ENCODE measurements at places on chromosomes 12 and 14. TPM values are rescaled to one million over a fixed set of nuclear protein-coding genes. Genes with fewer than 3 reads are reported as not detected.

DNA sequence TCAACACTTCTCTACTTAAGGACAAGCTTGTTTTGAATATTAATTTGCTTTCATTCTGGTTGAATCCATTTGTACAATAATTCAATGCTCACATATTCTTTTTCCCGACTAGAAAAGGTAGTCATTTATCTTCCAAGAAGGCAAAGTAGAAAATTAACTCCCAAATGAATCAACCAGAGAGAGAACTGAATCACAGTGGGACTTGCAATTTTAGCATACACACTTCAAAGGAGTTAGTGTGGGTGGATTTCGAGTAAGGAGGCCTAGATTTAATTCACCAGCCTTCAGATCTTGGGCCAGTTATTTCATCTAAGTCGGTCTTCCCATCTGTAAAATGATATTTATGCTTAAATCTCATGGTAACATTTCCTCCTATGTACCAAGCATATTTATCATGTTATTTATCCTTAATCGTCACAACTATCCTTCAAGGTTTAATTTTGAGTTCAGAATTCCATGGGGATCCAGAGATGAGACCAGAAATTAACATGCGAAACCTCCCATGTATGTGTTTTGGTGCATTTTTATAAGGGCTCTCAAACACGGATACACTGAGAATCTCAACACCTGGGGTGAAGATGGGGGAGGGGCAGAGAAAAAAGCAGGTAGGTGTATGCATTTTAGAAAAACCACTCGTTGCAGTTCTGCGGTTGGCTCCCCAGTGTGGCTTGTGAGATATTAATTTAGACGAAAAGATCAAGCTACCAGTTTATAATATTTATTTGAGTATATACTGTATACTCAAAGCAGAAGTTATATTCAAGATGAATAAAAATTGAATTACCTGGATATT lies 38.9 kb upstream of the IL22 start:
- no peak for DNase-seq

- DNase-seq = peak; percentile 69
These were observed 691 bp downstream of the ZFYVE26 start for GRCh38 chr14:67815573-67816225.

GRCh38 chr14:102592763-102593060 lies 263 bp downstream of the RCOR1 start:
- no peak for DNase-seq

DNA sequence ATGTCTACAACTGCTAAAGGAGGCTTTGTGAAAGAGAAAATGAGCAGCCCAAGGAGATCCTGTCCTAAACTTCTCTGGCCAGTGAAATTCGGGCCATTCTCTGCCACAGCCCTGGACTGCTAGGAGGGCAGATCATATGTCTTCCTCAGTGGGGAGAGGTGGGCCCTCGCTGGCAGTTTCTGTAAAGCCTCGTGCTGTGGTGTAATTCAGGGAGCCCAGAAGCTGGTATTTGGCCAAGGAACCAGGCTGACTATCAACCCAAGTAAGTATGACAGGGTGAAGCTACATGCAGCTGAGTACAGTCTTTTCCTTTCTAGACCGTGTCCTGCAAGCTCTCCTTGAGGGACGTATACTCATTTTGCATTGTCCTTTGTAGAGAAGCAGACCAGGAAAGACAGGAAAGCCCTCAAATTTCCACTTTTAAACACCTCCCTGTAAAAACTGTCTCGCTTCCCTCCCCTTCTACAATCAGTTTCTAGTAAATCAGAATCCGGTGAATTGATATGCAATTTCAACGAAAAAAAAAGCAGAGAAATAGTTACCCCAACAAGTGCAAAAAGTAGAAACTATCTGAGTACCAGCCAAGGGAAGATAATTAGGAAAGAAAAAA lies 106.8 kb downstream of the DAD1 start:
- no peak for DNase-seq

DNA sequence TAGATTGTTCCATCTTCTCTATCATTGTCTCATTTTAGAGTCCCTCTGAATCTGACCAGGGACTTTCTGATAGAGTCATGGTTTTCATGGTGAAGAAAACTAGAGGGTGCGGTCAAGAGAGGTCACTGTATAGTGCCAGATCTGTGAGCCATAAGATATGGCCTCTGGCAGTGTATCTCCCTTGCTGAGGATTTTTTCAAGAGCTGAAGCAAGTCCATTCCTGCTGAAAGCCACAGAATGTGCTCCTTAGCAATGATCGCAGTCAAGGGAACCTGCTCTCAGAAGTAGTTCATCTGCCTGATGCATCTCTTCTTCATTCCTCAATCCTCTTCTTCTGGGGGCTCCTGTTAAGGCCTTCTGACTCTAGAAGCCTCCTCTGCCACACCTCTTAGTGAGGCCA lies 405.2 kb downstream of the EGLN3 start:
- DNase-seq = no peak

- DNase-seq = no peak
These were observed 52.0 kb upstream of the CPM start for GRCh38 chr12:68984796-68985573.

GRCh38 chr12:57099766-57100165 lies 10.9 kb downstream of the NAB2 start:
- no peak for DNase-seq

DNA sequence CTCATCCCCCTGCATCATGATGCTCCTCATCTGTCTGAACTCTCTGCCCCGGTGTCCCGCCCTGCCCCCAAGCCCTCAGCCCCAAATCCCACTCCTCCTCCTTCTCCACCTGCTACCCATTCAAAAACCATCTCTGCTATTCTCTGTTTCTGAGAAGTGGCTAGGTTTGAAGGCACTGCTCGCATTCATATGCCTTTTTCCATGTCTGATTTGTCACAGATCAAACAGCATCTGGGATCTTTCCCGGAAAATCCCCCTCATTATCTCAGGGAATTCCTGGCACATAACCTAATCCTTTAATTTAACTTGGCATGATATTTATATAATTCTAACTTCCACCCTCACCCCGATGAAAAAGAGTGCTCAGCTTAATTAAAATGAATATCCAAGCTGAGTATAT lies 3.3 kb upstream of the ADAM20 start:
- no peak for DNase-seq

DNA sequence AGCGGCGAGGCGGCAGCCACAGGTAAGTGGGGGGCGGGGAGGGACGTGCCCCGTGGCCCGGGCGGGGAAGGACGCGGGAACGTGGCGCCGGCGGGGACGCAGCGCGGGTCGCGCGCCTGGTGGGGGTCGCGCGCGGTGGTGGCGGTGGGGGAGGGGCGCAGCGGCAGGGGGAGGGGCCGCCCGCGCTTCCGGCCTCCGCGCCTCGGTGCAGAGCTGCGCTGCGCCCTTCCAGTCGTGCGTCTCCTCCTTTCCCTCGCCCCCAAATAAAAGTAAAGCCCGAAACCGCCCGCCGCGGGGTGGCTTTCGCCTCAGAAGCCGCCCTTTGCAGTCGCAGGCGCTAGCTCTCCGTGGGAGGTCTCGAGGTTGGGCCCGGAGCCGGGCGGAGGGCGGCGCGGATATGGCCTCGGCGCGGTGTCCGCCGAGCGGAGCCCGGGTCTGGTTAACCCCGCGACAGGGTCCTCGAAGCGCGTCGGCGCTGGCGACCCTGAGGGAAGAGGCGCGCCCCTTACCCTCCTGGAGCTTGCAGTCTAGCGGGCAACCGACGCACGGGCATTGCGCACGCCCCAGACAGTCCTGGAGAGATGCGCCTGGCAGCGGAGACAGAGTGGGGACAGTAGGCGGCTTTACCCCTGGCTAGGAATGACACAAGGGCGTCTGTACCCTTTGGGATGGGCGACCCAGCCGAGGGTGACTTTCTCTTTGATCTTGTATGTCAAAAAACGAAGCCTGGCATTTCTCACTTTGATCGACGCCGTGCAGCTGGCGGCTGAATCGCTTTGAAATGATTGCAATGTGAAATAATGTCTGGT lies 589 bp downstream of the ATF1 start:
- peak; percentile 28 for DNase-seq

- no peak for DNase-seq
These were observed 85.9 kb downstream of the PTGER2 start for GRCh38 chr14:52399921-52400595.

GRCh38 chr12:105206686-105207374 lies 29.1 kb downstream of the APPL2 start:
- DNase-seq = no peak

DNA sequence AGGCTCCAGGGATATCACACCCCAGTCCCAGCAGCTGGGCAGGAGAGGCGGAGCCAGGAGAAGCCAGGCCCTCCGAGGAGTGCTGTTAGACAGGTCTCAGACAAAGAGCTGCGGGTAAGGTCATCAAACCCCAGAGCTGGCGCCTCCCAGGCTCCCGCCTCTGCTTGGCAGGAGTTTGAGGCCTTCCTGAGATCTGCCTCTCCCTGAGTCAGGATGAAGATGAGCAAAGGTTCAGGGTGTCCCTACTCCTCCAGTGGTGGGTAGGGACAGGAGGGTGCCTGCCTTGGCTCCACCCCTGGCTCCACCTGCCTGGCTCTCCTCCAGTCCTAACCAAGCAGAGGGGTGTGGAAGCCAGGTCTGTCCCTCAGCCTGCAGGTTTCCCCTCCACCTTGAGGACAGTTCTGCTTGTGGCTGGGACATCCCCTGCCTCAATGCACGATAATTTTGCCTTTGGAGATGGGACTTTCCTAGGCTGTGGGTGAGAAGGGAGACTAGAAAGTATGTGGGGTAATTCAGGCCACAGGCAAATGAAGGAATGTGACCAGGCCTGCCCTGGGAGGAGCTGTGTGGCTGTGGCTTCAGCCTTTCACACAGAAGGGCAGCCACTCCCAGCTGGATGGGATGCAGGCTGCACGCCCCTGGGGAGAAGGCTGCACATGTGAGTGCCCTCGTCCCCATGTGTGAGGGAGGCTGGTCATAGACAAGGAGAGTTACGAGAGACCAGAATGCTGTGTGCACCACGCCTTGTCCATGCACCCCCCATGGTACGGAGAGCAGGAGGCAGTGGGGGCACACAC lies 2.2 kb downstream of the PLEKHG6 start:
- no peak for DNase-seq

DNA sequence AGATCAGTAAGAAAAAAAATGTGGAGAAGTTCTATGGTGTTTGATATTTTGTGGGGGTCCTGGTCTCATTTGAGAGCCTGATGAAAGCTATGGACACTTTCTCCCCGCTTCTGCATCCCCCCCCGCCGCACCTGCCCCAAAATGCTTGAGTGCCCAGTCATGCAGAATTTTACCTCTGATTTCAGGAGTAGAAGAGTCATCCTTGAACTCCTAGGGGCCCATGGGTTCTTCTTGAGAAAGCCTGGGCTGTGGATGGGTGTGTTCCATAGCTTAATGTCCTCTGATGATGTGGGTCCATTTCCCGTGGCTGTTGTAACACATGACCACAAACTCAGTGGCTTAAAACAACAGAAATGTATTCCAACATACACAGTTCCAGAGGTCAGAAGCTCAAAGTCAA lies 248.8 kb upstream of the PWP1 start:
- DNase-seq = no peak

DNA sequence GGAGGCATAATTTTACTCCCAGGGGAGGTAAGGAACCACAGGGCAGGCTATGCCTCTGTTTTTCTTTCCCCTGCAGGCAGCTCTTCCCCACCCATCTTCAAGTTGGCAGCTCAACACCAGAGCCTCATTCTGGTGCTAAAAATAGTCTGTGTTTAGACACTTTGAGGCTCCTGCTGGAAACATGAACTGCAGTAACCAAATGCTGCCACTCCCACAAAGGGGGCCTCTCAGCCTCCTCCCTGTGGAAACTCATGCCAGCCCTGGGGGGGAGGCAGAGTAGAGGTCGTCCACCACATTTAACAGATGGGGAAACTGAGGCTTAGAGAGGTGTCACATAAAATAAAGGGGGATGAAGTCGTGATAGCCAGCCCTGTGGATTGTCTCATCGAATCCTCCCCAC lies 61.4 kb downstream of the WSCD2 start:
- no peak for DNase-seq

- DNase-seq = no peak
These were observed 103.9 kb downstream of the AKAP6 start for GRCh38 chr14:32432813-32433538.

DNA sequence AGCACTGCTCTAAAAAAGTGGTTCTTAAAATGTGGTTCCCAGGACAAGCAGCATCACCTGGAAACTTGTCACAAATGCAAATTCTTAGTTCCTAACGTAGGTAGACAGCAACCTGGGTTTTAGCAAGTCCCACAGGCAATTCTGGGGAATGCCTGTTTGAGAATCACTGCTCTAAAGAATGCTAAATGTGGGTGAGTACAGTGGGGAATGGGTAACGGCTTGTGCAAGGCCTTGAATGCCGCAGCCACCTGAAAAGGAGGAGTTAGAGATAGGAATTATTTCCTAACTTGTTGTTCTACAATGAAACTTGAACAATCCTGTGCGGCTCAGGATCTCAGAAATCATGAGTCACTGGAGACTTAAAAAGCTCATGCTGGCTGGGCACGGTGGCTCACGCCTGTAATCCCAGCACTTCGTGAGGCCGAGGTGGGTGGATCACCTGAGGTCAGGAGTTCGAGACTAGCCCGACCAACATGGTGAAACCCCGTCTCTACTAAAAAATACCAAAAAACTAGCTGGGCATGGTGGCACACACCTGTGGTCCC lies 34.9 kb downstream of the GNS start:
- no peak for DNase-seq

- no peak for DNase-seq
These were observed 228.1 kb upstream of the CNTN1 start for GRCh38 chr12:40464121-40464520.

HOXC6 gene
- 0.36 TPM for total RNA-seq

POTEG gene
- total RNA-seq = not detected

RPL10L gene
- total RNA-seq = not detected

LRRC10 gene
- total RNA-seq = not detected

HOXC10 gene
- 1.3 TPM for total RNA-seq

GPRC5D gene
- not detected for total RNA-seq

IL23A gene
- total RNA-seq = not detected

Measured in HFFc6 (cell line).